ENCODE measurements at places on chromosomes 5 and 9.

GRCh38 chr5:77798456-77798855 lies 22.3 kb upstream of the TBCA start:
- no peak overlapping the region for H3K27ac ChIP-seq
- H3K36me3 ChIP-seq, result peaks cover 4% of the 10 kb centered on the region
- peaks cover 18% of the 10 kb centered on the region for H3K27me3 ChIP-seq
- DNase-seq, result no peak
- H3K4me1 ChIP-seq, result no peaks in the 10 kb centered on the region

DNA sequence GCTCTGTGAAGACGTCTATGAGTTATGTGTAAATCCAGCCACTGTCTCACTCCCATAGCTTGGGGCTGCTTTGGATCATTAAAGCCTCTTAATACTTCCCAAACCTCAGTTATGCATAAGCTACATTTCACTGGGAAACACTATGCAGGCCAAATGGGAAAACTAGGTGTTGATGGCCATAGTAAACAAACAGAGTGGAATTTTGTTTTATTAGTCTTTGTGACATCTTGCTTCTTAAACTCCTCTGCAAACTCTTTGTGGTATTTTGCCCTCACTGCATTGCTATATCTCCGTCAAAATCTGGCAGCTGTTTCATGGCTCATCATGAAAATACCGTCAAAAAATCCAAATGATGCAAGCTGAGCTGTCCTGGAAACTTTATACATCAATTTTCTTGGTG lies 167.2 kb upstream of the HMHB1 start:
- H3K4me3 ChIP-seq, result no peak overlapping the region
- no peak for DNase-seq
- no peaks in the 10 kb centered on the region for H3K36me3 ChIP-seq
- peaks cover 2% of the 10 kb centered on the region for H3K4me1 ChIP-seq

DNA sequence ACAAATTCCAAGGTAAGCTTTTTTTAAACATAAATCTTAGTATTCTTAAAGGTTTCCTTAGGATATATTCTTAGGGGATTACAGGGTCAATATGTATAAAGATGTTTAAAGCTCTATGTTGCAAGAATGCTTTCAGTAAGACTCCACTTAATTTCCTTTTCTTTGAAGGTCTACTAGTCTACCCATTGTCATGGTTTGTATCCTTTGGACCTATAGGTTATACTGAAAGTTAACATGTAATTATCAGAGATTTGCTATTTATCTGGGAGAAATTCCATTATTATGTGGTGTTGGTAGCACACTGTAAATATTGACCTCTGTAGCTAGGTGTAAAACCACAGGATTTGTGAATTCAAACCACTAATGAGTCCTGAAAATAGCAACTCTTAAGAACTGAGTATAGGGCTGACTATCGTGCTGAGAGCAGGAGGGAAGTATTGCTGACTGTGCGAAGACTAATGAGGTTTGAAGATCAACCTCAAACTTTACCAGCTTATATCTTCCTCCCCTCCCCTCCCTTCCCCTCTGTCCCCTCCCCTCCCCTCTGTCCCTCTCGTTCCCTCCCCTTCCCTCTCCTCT lies 85.6 kb downstream of the GADD45G start:
- peaks cover 8% of the 10 kb centered on the region for H3K27me3 ChIP-seq
- peak overlapping the region; percentile 7 for H3K27ac ChIP-seq
- no peak for DNase-seq
- H3K36me3 ChIP-seq, result no peaks in the 10 kb centered on the region
- no peak overlapping the region for H3K4me3 ChIP-seq

- no peak for DNase-seq
- no peak overlapping the region for H3K27ac ChIP-seq
- peaks cover 10% of the 10 kb centered on the region for H3K27me3 ChIP-seq
- no peaks in the 10 kb centered on the region for H3K4me1 ChIP-seq
- no peaks in the 10 kb centered on the region for H3K36me3 ChIP-seq
- no peak overlapping the region for H3K4me3 ChIP-seq
Observed at GRCh38 chr5:38420246-38420645, 136.2 kb downstream of the LIFR start.

- H3K4me1 ChIP-seq, result peaks cover 3% of the 10 kb centered on the region
- no peak overlapping the region for H3K27ac ChIP-seq
- H3K27me3 ChIP-seq, result peaks cover 9% of the 10 kb centered on the region
- H3K36me3 ChIP-seq, result no peaks in the 10 kb centered on the region
- H3K4me3 ChIP-seq, result no peak overlapping the region
- DNase-seq, result peak; percentile 3
Observed at GRCh38 chr9:4366591-4367330, 66.9 kb upstream of the GLIS3 start.

DNA sequence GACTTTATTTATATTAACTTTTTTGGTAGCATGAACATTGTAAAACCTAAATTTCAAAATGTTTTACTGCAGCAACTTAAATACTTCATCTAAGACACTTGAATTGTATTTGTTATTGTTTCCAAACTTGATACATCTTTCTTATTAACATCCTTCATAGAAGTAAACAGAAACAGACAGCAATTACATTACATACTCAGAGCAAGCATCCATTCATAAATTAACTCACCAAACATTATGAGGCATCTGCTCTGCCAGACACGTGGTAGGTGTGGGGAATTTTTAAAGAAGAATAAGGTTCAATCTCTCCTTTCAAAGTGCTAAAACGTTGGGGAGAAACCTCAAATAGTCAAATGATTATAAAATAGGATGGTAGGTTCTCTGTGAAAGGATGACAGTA lies 130.8 kb downstream of the MUSK start:
- H3K36me3 ChIP-seq, result no peaks in the 10 kb centered on the region
- no peak overlapping the region for H3K27ac ChIP-seq
- H3K4me3 ChIP-seq, result no peak overlapping the region
- H3K4me1 ChIP-seq, result no peaks in the 10 kb centered on the region
- no peaks in the 10 kb centered on the region for H3K27me3 ChIP-seq

- no peaks in the 10 kb centered on the region for H3K36me3 ChIP-seq
- H3K4me1 ChIP-seq, result no peaks in the 10 kb centered on the region
- H3K27me3 ChIP-seq, result no peaks in the 10 kb centered on the region
- H3K4me3 ChIP-seq, result no peak overlapping the region
Observed at GRCh38 chr9:29740518-29740917, 2167.2 kb upstream of the C9orf72 start.

All from memory B cell (primary cell).